ENCODE measurements at places on chromosomes 1 and 21.

GRCh38 chr1:245155272-245156040, 671 bp downstream of the KIF26B start:
- no peak for DNase-seq

DNA sequence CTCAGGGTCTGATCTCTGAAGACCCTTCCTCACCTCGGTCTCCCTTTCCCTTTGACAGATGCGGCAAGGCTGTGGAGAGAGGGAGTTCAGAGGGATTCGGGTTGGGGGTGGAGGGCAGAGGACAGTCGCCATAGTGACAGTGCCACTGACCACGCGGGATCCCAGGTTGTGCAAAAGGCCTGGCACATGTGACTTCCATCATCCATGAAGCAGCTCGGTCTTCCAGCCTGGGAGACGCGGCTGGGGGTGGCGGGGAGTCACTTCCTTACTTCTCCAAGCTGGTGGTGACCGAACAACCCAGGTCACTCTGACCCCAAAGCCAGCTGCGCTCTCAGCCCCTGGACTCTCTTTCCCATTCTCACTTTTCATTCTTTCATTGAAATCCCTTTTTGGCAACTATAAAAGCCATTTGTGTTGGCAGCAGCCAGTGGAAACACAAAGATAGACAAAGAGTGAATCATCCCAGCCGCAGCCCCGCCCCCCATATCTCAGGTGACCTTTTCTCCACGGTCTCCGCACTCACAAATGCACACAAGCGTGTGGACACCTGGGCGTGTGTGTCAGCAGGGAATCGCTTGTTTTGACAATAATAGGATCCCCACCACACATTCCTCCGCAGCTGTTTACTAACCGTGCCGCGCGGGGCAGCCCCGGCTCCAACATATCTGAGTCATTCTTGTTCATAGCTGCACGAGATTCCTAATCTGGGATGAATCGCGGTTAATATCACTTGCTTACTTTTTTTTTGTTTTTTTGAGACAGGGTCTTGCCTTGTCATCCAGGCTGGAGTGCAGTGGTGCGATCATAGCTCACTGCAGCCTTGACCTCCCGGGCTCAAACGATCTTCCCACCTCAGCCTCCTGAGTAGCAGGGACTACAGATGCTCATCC, 68.3 kb downstream of the DHRS3 start:
- no peak for DNase-seq

GRCh38 chr1:20685099-20685662, 24.0 kb upstream of the DDOST start:
- no peak for DNase-seq

- DNase-seq: no peak
These were observed 122.3 kb downstream of the XCL2 start for GRCh38 chr1:168421399-168422004.

- DNase-seq: no peak
These were observed 34.9 kb upstream of the ESRRG start for GRCh38 chr1:216758161-216758560.

Measured in T-helper 1 cell (primary cell).